Activated CD4-positive, CD25-positive, alpha-beta regulatory T cell treated with anti-CD3 and anti-CD28 coated beads, Interleukin-2, amount 50 U/mL, for 72 hours (primary cell): ENCODE measurements at places on chromosomes 12 and 14.
A peak's percentile ranks its signal among the peaks of the same experiment; 100 is the strongest.

DNA sequence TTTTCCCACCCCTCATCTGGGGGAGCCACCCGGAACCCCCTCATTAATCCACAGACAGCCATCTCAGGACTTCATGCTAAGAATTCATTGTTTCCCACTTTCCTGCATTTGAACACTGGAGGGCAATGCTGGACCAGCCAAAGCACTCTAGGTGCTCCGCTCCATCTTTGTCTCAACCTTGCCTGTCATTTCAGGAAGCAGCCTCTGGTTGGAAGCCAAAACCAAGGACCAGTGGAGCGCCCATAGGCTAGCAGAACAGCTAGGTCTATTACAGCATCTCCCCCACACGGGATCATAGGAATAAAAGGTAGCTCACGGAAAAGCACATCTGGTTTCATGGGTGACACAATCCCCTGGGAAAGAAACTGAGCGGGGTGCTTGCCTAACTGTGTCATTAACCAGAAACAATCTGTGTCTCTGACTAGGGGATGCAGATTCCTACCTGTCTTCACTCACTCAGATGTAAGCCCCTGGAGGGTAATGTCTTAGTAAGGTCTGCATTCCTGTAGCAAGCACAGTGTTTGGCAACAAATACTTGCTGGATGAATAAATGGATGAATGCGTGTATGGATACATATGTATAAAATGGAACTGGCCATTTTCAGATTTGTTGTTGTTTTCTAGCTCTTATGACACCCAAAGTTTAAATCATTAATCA, 197.0 kb downstream of the DAD1 start:
- DNase-seq: no peak

GRCh38 chr12:106956048-106956578, 406 bp downstream of the TMEM263 start:
- peak; percentile 57 for DNase-seq

GRCh38 chr14:75070383-75070782, 942 bp downstream of the ZC2HC1C start:
- no peak for DNase-seq

DNA sequence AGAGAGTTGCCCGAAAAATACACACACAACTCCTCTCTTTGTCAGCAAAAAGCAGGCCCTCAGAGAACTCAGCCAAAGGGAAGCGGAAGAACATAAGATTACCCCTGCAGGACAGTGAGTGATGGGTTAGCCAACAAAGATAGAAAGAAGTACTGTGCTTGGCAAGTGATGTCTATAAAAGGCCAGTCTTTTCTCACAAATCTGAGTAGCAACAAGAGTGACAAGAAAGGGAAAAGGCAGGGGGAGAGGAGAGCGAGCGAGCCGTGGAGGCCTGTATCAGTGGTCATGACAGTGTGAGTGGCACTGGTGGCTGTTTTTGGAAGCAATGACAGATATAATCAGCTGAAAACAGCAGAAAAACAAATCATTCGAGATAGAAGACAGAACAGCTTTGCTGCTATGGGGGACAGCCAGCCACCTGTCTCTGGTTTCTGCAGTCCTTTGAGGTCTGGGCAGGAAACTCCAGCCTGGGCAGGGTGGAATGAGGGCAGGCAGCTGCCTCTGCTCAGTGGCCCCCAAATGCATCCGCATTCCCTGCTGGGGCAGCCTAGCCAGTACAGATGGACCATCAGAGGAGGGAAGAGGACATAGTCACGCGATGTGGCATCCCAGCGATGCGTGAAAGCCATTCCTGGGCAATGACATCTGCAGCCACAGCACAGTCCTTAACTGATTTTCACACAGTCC, 74.7 kb downstream of the TRIM9 start:
- no peak for DNase-seq

- no peak for DNase-seq
These were observed 4.5 kb downstream of the NOVA1 start for GRCh38 chr14:26593357-26593756.
